ENCODE measurements at places on chromosomes 12 and 14.

DNA sequence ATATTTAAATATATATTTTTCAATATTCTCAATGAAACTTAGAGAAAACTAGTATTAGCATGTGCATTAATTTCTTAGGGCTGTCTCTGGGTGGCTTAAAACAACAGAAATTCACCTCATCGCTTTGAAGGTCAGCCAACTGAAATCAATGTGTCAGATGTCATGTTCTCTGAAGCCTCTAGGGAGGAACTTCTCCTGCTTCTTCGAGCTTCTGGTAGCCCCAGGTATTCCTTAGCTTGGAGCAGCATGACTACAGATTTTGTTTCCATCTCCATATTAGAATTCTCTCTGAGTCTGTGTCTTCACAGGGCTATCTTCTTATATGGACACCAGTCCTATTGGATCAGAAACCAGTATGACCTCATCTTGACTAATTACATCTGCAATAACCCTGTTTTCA is 221.5 kb downstream of the PDZRN4 start:
- no peak for DNase-seq

- DNase-seq, result no peak
These were observed 88.1 kb downstream of the PPP2R5E start for GRCh38 chr14:63454863-63455622.

DNA sequence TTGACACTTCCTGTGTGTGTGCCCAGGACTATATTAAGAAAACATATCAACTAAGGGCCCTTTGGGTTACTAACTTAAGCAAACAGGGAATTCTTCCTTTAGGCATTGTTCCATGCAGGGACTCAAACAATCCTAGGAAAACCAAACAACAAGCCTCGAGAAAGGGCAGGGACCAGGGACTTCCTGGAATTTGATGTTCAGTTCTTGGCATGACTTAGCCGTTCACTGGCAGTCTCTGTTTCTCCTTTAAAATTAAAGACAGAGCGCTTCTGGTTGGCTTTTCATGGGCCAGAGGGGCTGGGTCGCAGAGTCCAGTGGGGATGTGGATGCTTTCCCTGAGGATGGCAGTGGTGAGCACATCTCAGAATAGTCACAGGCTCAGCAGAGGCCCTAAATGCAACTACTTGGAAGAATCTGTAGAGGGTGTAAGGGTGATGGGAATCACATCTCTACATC is 35.2 kb downstream of the RNFT2 start:
- no peak for DNase-seq

DNA sequence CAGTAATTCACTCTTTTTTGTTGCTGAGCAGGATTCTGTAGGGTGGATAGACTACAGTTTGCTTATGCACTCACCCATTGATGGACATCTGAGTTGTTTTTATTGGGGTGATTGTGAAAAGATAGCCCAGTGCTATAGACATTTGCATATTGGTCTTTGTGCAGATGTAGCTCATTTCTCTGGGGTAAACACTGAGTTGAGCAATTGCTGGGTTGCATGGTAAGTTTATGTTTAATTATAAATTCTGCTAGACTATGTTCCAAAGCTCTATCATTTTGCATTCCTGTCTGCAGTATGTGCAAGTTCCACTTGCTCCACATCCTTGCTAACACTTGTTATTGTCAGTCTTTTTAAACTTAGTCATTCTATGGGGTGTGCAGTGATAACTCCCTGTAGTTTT is 65.4 kb upstream of the RFLNA start:
- no peak for DNase-seq

DNA sequence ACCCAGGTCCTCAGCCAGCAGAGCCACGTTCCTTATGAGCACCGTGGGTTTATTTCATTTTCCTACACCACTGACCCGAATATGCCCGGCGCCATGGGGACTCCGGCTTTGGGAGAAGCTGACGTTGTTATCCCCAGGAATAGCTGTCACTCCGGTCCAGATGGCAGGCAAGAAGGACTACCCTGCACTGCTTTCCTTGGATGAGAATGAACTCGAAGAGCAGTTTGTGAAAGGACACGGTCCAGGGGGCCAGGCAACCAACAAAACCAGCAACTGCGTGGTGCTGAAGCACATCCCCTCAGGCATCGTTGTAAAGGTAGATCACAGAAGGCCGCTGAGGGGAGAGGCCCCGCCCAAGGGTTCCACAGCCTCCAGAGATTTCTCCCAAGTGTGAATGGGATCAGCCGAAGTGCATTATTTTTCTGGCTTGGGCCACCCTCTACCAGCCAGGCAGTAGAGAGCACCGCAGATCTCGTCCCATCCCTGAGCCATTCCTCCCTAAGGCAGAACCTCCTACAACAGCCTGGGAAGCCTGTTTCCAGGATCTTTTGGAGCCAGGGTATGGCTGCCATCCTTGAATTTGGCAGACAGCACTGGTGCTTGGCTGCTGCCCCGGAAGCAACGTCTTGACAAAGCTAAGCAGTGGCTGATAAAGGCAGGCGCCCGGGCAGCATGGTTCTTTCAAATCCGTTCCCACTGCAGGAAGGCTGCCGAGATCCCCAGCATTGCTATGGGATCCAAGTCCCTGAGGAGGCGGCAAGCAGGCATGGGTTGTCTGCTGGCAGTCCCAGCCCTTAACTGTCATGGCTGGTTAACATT is 17.8 kb downstream of the CDK2AP1 start:
- DNase-seq, result no peak

DNA sequence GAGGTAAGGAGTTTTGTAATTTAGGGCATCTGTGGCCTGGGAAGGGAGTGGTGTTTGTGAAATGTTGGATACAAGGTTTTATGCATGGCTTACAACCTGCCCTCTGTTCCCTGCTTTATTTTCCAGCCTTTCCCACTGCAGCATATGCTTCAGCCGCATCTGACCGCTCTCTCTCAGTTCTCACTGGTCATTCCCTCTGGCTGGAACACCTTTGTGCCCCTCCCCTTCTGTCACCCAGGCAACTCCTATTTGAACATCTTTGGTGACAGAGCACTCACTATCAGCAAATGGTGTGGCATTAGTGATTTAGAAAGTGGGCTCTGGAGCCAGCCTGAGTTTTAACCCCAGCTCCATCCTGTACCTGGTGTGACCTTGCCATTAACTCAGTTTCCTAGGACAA is 47.5 kb upstream of the SMCO2 start:
- DNase-seq, result no peak

- no peak for DNase-seq
These were observed 22.4 kb upstream of the SERPINA6 start for GRCh38 chr14:94345344-94346064.

GRCh38 chr12:80648881-80649280 is 58.6 kb upstream of the MYF6 start:
- DNase-seq, result no peak

DNA sequence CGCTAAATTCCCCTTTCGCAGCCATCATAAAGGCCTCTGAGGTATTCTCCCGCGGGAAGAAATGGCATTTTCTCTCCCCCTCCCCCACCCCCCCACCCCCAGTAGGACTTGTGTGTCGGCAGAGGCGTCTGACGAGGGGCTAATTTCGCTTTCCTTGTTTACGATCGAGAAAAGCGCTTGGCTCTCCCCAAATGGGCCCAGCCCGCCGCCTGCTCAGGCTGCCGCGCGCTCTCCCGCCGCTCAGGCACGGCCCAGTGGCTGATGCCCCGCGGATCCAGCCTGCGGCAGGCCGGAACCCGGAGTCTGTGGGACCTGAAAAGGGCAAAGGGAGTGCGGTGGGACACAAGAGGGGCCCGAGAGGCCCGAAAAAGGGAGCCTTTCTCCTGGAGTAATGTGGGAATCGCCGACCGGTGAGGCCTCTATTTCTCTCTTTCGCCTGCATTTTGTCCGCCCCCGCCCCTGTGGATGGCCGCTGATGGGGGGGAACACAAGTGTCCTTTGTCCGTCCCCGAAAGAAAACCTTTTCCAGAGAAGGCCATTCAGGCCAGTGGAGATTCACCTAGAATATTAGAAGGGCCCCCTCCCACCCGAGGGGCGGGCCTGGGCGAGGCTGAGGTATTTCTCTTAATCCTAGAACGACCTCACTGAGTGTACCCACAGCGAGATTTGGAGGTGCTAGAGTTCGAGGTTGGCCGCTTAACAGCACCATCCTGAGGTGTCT is 9.0 kb upstream of the HOXC6 start:
- no peak for DNase-seq

GRCh38 chr12:25502118-25502517 is 51.0 kb downstream of the LMNTD1 start:
- no peak for DNase-seq

DNA sequence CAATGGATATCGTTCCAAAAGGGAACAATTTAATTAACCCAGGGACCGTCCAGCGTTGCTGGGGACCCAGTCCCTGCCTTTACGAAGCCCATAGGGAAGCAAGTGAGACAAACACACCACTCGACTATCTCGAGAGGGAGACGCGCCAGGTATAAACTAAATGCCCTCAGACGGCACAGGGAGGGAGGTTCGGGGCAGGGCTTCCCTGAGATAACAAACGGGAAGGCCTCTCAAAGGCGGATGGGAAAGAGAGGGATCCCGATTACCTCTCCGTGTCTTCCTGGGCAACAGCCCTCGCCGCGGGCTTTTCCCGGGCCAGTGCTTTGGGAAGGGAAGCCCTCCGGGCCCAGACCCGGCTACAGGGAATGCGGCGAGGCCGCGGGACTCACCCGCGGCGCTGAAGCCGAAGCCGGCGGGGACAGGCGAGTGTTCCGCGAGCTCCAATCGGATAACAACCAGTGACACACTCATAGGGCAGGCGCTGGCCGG is 390 bp downstream of the BRAP start:
- no peak for DNase-seq

GRCh38 chr12:110782094-110782493 is 39.4 kb upstream of the PPP1CC start:
- no peak for DNase-seq

- DNase-seq, result no peak
These were observed 46.5 kb upstream of the SAV1 start for GRCh38 chr14:50714450-50715073.

- no peak for DNase-seq
These were observed 149.5 kb downstream of the IPO8 start for GRCh38 chr12:30546121-30546520.

- no peak for DNase-seq
These were observed 32.3 kb upstream of the KRAS start for GRCh38 chr12:25283006-25283405.

DNA sequence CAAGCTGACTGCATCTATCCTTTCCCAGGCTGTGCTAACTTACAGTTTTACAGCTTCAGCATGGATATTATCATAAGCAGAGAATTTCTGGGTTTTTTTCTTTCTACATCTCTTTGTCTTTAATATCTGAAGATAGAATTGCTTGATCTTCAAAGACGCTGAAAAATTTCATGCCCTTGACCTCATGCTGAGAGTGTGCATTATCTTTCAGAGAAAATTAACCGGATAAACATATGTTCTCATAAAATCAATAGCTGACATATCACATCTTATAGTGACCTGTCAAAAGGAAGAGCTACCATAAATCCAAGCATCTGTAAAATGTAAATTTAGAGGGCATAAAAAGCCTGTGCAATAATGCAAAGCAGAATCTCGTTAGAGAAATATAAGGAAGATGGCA is 1704.1 kb upstream of the FLRT2 start:
- no peak for DNase-seq

GRCh38 chr12:24839268-24839791 is 109.6 kb downstream of the BCAT1 start:
- no peak for DNase-seq

DNA sequence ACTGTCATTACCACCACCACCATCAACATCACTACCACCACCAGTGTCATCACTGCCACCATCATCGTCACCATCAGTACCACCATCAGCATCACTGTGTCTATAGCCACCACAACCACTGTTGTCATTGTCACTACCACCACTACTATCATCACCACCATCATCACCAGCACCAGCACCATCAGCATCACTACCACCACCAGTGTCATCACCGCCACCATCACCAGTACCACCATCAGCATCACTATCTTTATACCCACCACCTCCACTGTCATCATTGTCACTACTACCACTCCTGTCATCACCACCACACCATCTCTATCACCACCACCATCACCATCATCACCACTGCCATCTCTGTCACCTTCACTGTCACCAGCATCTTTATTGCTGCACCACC is 60.6 kb downstream of the BEGAIN start:
- no peak for DNase-seq

DNA sequence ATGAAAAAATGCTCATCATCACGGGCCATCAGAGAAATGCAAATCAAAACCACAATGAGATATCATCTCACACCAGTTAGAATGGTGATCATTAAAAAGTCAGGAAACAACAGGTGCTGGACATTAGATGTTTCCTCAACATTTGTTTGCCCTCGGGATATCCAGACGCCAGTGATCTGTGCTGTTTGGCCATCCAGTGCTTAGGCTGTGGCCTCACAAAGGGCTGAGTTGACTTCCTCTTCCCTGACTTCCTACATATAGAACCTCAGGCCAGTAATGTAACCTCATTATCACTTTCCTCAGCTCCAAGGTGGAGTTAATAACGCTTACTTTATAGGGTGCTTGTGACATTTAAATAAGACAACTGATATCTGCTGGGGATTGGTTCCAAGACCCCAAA is 51.8 kb downstream of the SLC15A5 start:
- no peak for DNase-seq

DNA sequence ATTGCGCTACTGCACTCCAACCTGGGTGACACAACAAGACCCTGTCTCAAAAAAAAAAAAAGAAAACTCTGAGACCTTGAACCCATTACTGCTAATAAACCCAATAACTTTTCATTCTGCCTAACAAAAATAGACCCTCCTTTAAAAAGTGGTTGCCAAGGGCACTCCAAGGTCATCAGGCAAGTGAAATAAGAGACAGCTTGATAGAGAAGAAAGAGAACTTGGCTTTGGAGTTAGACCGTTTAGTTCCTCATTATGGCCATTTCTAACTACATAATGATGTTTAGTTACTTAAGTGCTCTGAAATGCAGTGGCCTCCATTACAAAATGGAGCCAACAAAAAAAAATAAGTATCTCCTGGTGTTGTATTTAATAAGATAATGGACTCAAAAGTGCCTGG is 55.9 kb downstream of the PHLDA1 start:
- no peak for DNase-seq

GRCh38 chr12:76057326-76057725 is 25.8 kb upstream of the PHLDA1 start:
- DNase-seq, result no peak

DNA sequence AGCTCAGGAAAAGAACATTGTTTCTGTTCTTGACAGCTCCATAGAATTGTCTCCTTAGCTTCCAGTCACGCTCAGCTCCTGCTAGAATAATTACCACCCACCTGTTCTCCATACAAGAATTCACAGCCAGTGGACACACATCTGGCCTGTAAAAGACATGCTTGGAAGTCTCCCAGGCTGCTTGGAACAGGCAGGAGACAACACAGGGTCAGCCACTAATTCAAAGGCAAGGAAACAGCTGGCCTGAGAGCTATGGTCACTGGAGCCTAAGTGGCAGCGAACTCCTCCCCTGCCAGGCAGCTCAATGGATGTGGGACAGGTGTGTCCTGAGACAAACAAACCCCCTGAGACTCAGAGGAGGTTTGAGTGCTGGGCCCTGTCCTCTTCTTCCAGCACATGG is 22.9 kb upstream of the LTBP2 start:
- DNase-seq, result no peak

DNA sequence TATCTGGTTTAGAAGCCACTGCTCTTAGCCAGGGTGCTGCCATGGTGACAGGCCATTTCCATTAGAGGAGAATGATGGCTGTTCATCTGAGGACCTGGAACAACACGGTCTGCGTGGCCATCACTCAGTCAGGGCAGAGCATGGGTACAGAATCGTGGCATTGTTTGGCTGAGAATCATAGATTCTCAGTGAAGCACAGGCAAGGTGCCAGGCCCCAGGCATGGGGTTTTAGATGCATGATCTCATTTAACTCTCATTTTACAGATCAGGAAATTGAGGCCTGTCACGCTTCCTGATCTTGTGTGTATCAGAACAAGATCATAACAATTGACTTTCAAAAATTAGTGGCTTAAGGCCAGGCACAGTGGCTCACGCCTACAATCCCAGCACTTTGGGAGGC is 26.8 kb upstream of the IRF2BPL start:
- DNase-seq, result no peak
